ENCODE measurements at places on chromosomes 4 and X.

- DNase-seq = no peak
These were observed 105.3 kb downstream of the KDR start for GRCh38 chr4:55020131-55020530.

DNA sequence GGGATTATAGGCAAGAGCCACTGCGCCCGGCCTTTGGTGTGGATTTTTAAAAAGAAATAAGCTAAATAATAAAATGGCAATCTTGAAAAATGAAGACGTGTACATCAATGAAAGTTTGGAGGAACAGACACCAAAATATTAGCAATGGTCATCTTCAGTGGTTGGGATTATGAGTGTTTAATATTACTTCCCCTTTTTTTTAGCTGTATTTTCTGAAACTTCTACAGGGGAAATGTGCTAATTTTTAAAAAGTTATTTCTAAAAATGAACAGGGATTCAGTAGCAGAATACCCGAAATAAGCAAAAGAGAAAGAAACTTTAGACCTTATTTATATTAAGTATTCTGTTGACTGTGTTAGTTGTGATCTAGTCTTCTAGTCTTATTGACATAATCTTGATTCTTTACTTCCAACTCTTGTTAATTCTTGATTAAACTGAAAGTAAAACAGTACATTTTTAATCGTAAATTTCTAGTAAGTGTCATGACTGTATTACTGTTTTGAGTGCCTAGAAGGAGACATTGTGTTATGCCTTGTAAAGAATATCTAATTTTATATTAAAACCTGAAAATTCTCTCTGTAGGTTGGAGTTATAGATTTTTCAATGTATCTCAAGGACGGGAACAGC lies 51.3 kb downstream of the RUFY3 start:
- DNase-seq = no peak

GRCh38 chr4:3387154-3387942 lies 54.4 kb upstream of the HGFAC start:
- no peak for DNase-seq

DNA sequence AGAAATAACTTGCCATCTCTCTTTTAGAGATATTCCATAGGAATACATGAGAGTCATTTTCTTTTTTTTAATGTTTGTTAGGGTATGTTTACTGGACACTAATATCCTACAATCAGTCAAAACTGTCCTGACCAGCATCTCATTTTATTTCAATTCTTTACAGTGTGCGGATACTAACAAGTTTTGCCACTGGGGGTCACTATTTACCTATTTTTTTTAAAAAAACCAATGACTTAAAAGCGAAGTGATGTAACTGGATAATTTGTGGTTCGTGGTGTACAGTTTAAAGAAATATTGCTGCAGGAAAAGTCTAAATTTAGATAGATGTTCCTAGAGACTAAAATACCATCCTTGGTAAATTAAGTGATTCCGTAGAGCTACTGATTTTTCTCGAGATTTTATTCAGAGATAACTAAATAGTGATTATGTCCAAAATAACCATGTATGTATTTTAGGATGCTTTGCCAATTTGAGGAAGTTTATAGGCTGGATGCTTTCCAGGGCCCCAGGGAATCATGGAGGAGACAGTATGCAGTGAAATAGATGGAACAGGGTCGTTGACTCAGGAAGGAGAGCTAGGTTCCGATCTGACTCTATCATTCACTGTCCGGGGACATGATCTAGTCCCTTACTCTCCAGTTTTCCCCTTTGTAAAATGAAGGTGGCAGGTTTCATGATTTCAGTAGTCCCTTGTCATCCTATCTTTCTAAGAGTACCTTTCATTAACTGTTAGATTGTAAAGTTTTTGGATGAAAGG lies 34.0 kb upstream of the GNPDA2 start:
- no peak for DNase-seq

DNA sequence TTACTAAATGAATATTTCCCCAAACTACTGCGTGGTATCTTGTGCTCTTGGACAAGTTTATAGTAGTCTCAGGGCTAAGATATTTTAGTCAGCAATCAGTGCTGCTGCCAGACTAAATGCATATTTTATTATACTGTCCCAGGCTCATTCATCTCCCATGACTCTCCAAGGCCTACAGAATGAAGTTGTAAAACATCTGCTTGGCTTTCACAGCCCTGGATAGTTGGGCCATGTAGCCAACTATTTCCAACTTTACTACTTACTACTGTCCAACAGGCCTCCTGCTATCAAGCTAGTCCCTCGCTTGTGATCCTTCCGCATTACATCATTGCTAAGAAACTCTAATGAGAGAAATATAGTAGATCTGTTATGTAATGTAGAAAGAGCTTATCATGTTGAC lies 31.4 kb downstream of the MAGEB16 start:
- no peak for DNase-seq

DNA sequence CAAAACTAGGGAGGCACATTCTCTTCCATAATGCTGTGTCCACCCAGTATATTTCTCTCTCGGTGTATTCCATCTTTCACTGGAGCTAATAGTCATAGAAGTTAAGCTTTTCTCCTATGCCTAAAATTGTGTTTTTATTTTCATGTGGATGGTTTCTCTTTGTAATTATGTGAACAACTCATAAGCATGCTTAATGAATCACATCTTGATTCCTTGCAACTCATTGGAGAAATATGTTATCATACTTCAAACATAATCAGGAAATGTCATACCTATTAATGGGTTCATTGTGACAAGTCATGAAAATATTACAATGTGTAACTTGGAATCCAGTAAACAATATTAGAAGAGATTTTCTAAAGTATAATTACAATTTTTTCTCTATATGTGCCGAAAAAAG lies 186.3 kb downstream of the SLC7A11 start:
- DNase-seq = no peak

- DNase-seq = no peak
These were observed 385 bp downstream of the DCLK2 start for GRCh38 chr4:150078579-150079080.

DNA sequence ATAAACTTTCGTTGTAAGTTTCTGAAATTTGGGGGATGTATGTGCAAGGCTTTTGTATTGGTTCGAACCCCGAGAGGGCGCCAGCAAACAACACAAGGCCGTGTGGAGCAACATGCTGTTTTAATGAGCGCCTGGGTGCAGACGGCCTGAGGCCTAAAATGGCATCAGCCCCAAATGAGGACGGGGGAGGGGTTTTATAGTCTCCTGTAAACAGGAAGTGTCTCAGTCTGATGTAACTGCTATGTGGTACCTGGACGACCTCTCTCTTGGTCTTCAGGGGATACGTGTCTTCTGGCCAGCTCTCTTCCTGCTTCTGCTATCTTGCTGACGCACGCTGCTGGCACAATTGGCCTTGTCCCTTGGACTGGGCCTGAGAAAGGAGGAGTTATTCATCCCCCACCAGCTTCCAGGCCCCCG lies 1348.0 kb downstream of the ADGRL3 start:
- DNase-seq = no peak

- DNase-seq = no peak
These were observed 47.5 kb upstream of the CLDN34 start for GRCh38 chrX:9919632-9920172.

DNA sequence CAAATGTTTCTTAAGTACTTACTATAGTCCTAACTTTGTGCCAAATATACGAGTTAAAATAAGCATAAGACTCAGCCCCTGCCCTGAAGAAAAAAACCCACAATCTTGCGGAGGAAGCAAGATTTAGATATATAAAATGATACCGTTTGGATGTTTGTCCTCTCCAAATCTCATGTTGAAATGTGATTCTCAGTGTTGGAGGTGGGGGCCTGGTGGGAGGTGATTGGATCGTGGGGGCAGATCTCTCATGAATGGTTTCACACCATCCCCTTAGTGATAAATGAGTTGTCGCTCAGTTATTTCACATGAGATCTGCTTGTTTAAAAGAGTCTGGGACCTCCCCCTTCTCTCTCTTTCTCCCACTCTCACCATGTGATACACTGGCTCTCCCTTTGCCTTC lies 28.7 kb downstream of the EFHC2 start:
- DNase-seq = no peak

DNA sequence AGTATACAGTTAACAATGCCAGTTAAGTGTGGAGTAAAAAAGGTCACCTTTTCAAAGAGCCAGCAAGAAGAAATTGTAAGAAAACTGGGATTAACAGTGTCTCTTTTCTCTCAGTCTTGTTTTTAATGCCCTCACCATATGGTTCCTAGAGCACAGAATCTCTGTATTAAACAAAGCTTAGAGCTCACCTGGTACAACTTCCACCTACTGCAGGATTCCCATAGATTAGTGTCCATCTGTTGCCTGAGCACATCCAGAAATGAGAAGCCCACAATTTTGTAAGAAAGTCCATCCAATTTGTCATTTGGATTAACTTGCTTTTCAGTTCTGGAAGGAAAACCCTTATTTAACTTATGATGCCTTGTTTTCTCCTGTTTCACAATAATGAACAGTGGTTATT lies 1037.1 kb downstream of the STPG2 start:
- no peak for DNase-seq

Data from activated CD4-positive, alpha-beta T cell treated with anti-CD3 and anti-CD28 coated beads, Interleukin-2, amount 50 U/mL, for 4 hours (primary cell).